Femur (tissue), 1 donor: ENCODE measurements at places on chromosomes 5 and 9.

GRCh38 chr9:129624168-129624759, 1.7 kb upstream of the NTMT1 start:
- DNase-seq = peak; percentile 66

- no peak for DNase-seq
Observed at GRCh38 chr9:107299437-107299836, 16.4 kb downstream of the RAD23B start.

GRCh38 chr9:114908805-114909448, 21.5 kb downstream of the TNFSF8 start:
- no peak for DNase-seq

DNA sequence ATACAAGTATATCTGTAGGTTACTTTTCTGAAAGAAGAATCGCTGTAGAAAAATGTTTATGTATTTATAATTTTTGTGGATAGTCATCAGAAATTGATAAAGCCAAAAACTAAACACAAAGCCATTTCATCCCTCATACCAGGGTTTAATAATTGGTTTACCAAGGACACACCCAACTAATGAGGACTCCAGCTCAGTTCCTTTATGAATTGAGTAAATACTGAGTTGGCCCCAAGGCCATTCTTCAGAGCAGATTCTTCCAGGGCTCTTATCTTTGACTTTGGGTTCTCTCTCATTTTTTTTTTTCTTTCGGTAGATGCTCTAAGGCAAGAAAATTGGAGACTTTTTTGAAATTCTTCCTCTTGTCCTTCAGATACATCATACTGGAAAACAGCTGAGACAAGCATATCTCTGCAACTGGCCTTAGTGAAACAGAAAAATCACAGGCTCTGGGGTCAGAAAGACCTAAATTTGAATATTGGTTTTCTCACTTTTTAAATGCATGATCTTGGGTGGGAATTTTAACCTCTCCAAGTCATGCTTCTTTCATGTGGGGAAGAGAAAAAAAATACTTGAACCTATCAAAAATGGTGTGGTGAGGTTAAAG, 401.8 kb downstream of the ARHGEF28 start:
- DNase-seq = no peak

DNA sequence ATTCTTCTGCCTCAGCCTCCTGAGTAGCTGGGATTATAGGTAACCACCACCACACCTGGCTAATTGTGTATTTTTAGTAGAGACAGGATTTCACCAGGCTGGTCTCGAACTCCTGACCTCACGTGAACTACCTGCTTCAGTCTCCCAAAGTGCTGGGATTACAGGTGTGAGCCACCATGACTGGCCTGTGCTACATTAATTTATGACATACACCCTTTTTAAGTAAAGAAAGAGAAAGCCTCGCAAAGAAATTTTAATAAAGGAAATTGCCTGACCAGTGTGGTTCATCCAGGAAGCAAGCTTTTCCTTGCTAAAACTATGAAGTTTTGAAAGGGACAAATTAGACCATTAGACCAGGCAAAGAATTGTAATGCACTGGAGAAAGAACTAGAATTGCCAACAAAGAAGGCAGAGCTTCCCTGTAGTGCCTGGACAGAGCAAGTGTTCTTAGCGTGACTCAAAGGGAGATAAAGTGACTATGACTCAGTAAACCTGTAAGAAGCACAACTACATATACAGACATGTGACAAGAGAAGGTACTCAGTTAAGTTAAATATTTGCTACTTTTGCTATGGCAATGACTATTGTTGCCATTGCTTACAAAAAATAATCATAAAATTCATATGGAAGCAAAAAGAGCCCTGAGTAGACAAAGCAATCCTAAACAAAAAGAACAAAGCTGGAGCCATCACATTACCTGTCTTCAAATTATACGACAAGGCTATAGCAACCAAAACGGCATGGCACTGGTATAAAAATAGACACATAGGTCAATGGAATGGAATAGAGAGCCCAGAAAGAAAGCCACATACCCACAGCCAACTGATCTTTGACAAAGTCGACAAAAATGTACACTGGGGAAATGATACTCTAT, 54.6 kb downstream of the FYB1 start:
- DNase-seq = no peak

DNA sequence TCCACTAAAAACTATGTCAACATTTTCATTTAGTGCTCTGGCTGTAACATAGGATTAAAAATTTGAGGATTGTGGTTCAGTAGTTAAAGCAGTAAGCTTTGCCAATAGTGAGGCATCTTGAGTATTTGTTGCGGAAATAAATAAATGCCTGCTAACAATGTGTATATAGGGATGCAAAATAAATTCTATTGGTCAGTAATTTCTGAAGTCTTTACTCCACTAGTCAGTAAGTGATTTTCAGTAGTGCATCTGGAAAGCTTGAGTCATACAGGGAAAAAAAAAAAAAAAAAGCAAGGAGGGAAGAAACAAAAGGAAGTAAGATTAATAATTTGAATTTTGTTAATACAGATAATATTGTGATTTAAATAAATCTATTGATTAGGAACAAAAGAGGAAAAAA, 21.0 kb downstream of the NIPBL start:
- no peak for DNase-seq

GRCh38 chr9:20462410-20462809, 159.9 kb downstream of the MLLT3 start:
- no peak for DNase-seq

GRCh38 chr5:135576075-135576599, 2.7 kb downstream of the CXCL14 start:
- no peak for DNase-seq

- DNase-seq = no peak
Observed at GRCh38 chr9:98491828-98492227, 216.9 kb downstream of the GABBR2 start.

- DNase-seq = no peak
Observed at GRCh38 chr5:148976569-148977381, 86.1 kb downstream of the SH3TC2 start.
